ENCODE measurements at places on chromosomes 12 and 14.

DNA sequence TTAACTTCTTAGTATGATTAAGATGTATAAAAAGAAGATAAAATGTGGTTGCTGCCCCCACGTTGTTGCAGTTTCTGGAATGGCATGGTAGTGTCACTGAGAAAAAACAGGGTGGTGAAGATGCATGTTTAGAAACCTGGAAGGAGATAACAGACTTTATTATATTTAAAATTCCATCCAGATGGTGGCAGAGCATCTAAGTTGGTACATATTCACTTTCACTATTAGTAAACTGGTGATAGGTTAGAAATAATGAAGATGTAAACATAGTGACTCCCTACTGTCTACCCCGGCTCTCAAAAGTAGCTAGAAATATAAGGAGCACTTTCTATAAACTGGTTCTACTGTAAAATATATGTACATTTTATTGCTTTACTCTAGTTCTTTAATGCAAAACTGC, 279.3 kb downstream of the NPAS3 start:
- DNase-seq = no peak

GRCh38 chr14:95065411-95065810, 91.9 kb downstream of the DICER1 start:
- DNase-seq = no peak

DNA sequence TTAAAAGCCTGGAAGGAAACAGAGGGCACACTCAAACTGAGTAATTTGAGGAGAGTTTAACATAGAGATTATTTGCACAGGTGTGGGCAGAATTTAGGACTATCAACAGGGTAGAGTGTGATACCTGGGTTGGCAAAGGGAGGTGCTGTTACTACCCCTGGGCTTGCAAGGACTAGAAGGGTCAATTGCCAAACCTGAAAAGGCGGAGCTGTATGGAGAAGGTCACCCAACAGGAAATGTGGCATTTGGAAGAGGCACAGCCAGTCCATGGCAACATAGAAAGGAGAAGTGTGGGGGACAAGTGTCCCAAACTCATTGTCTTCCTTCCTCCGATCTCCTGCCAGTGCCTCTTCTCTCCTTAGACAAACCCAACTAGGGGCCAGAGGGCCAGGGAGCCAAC, 21.6 kb upstream of the MED13L start:
- no peak for DNase-seq

DNA sequence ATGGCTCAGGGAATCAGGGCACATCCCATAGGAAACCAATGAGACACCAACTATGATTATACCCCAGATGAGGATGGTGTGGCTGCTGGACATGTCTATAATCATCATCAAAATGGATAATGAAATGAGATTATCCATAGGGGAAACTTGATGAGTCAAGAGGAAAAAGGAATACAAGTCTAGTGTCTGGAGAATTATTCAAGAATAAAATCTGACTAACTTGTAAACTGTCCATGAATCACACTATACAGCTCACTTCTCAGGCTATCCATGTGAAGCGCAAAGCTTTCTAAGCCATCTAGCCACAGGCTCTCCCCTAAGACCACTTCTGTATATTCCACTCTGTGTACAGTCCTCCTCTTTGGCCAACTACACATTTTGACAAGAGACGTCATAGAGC, 52.5 kb downstream of the DUSP16 start:
- no peak for DNase-seq

DNA sequence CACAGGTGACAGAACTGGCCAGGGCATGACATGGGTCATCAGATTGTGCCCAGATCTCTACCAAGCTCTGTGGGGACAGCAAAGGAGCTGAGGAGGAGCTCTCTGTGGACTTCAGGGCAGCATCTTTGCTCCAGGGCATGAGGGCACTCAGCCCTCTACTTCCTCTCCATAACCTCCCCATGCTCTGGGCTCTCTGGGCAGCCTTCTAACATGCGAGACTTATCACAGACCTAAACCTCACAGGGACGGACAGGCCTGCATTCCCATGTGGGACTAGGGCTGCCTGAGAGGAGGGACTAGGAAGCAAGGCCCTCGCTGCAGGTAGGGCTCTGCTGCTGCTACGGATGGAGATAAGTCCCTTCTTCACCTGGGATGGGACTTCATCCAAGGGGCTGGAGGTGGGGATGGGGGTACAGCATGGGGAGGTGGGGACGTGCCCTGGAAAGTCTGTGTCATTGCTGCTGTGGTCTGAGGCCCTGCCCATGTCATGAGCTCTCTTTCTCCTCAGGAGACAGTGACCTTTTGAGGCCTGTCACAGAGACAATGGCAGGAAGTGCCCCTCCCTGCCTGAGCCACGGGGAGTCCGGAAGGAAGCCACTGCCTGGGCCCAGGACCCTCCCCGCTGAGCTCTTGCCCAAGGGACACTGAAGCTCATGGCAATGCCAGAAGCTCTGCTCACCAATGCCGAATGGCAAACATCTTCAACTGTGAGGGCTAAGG, 44.1 kb downstream of the PITPNM2 start:
- DNase-seq = no peak

- DNase-seq = no peak
These were observed 57.2 kb upstream of the USP44 start for GRCh38 chr12:95608252-95609033.

DNA sequence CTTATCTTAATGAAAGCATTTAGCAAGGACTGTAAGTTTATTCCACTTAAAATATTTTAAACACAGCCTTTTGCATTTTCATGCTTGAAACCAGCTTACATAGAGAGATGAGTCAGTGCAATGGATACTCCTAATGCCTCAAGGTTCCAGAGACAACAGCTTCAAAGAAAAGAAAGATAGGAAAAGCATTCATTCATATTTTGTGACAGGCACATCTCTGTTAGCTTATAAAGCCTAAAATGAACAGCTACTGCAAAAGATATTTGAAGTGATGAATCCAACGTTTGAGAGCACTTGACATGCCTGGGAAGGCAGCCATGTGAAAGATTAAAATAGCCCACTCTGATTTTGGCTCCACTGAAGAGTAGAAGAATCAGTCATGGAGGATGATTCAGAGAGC, 814.5 kb downstream of the RPS29 start:
- no peak for DNase-seq

GRCh38 chr14:50875359-50876070, 3.7 kb downstream of the ABHD12B start:
- DNase-seq = no peak

GRCh38 chr14:27730204-27730603, 1036.4 kb upstream of the FOXG1 start:
- DNase-seq = no peak

DNA sequence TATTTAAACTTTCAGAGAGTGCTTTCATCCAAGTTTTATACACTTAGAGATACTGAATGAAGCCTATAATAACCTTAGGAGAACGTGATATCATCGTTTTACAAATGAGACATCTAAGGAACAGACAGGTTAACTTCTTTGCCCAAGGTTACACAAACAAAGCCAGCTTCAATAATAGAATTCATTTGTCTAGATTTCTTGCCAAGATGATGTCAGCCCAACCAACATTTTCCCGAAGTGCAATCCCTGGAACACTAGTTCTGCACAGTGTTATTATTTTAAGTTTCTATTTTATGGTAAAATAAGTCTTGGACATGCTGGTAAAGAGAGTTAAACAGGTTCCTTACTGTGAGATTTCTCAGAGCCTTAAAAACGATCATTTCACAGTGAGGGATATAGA, 174.6 kb downstream of the SLC25A21 start:
- DNase-seq = no peak

- no peak for DNase-seq
These were observed 162.4 kb downstream of the AKAP6 start for GRCh38 chr14:32491416-32492016.

DNA sequence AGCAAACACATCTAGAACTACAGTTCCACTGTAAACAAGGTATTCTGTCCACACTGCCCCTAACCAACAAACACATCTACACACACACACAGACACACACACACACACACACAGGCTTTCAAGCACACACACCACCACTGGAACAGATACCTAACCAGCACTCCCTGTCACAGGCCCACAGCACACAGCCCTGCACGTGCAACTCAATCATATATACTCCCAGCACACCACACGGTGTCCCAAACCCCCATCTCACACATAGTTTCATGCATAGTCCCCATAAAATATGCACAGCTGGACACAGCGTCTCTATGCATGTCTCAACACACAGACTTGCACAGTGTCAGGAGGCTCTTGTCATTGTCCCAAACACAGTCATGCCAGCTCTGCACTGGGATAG, 27.6 kb downstream of the KRT8 start:
- DNase-seq = no peak

GRCh38 chr14:87916886-87917275, 76.1 kb downstream of the GALC start:
- no peak for DNase-seq

DNA sequence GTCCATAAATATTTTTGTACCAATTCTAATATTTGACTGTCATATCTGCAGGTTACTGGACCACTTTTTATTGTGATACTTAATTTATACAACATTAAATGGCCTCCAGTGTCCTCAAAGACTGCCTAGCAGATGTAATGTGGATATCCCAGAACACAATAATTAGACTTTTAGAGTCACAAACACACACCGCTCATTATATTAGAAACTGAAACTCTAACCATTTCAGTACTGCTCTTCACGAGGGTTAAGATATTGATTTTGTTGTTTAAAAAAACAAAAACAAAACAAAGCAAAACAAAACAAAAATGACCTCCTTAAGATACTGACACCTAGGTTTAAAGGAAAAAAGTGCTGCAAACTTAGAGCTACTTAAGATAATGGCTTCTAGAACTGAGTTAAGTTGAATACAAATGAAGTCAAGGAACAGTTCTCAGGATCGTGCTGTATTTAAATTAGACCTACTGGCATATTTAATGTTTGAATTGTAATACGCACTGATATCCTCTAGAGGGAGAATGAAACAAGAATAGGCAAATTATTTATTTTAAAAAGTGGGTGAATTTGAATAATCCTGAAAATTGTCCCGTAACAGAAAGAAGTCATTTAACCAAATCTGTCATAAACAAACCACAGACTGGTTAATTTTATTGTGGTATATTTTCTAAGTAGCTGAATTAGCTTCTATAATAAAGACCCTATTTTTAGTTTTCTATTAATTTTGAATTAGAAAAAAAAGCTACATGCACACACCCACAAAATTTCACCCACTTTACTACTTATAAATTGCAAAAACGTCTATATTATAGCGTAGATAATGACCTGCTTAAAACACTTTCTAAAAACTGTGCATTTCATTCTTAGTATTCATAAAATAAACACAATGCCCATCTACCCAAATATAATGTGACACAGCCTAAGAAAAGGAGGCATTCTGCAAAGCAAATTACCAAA, 395.2 kb upstream of the DCN start:
- peak; percentile 73 for DNase-seq

DNA sequence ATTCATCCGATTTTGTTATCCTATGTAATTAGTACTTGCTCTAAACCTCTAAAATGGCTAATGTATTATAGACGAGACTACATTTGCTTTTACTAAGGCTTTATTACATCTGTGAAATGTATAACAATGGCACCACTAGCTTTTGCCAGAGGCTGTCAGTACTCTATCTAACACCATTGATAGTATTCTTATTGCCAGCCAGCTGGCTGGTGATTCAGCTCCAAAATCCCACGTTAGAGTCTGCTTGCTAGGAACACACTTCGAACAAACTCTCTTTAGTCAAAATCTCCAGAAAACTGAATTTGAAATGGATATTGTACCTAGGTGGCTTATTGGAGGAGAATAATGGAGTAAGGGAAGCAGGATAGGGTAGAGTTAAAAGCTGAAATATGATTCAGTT, 839.2 kb downstream of the SLC6A15 start:
- DNase-seq = no peak

DNA sequence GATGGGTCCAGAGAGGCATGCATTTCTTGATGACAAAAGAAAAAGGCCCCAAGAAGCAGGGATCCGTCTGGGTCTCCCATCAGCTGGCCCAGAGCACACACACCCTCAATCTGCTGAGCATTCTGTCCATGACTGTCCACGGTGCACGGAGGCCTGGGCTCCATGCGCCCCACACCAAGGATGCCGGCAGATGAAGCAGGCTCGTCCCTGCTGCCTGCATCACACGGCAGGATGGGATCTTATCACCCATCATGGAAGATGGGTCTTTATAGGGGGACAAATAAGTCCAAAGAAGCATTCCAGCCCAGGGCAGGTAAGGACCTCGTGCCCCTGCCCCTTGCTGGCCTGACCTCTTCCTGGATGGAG, 59.7 kb downstream of the PRIMA1 start:
- DNase-seq = no peak

GRCh38 chr12:62472472-62472871, 5.8 kb downstream of the MON2 start:
- DNase-seq = no peak

DNA sequence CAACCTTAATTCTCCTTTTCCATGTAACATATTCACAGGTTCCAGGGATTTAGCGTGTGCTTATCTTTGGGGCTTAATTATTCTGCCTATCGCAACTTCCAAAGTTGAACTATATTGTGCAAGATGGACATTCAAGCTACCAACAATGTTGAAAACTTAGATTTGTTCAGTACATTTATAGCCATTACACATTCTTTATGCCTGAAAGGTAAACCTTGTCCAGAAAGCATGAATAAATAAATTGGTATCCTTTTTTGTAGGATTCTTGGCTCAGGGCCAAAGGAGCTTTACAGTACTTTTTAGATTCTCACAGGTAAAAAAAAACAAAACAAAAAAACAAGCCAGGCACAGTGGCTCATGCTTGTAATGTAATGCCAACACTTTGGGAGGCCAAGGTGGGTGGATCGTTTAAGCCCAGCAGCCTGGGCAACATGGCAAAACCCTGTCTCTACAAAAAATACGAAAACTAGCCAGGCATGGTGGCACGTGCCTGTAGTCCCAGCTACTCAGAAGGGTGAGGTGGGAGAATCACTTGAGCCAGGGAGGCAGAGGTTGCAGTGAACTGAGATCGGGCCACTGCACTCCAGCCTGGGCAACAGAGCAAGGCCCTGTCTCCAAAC, 3.3 kb downstream of the C12orf56 start:
- DNase-seq = no peak

GRCh38 chr12:46660719-46661109, 165.1 kb downstream of the SLC38A4 start:
- DNase-seq = no peak

DNA sequence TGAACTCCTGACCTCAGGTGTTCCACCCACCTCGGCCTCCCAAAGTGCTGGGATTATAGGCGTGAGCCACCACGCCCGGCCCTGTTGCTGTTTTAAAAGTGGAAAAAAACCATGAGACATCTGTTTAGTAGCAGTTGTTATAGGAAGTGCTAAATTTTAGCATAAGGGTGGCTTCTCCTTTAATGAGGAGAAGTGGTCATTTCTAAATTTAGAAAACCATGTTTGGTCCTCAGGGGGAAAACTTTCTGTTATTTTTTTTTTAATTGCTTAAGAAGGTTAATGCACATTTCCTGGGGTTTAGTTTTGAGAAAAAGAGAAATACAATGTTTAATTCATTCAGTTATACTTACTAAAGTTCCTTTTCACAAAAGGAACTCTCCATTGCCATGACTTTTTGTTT, 102.1 kb downstream of the MYRFL start:
- DNase-seq = no peak

- peak; percentile 42 for DNase-seq
These were observed 6.2 kb upstream of the OAS1 start for GRCh38 chr12:112900298-112901145.

- peak; percentile 48 for DNase-seq
These were observed 95.6 kb downstream of the GAS2L3 start for GRCh38 chr12:100668945-100669536.

GRCh38 chr14:36835128-36835527, 173.5 kb downstream of the PAX9 start:
- no peak for DNase-seq

GRCh38 chr14:28375295-28375694, 391.3 kb upstream of the FOXG1 start:
- no peak for DNase-seq

Data from cerebellar cortex (tissue), 1 donor.